CD4-positive, alpha-beta T cell treated with Interleukin-15 for 1 hour (primary cell): ENCODE measurements at places on chromosomes 7 and 10.

GRCh38 chr7:12314199-12314598 lies 89.5 kb downstream of the VWDE start:
- DNase-seq: no peak

- no peak for DNase-seq
Measured at GRCh38 chr10:89639326-89639725, 5.7 kb downstream of the PANK1 start.

DNA sequence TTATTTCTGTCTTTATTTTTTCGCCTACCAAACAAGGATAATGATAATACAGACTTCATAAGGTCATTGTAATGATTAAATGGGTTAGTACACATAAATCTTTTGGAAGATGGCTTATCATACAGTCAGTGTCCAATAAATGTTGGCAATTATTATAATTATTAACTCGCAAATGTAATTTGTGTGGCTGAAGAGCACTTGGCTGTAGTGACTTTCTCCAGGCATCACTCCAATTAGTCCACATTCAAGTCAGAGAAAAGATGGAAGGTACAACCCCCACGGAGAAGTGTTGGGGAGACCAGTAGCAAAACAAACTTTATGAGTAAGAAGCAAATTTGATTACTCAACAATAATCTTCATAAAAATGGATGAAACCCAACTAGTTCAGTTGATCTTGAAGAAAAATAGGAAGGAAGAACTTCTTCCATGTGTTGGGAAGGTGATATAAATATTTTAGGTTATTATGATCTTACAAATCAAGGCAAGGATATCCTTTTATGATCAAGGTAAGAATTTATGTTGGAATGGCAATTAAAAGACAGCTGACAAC lies 5.1 kb downstream of the AOAH start:
- no peak for DNase-seq

GRCh38 chr7:105224884-105225651 lies 163.7 kb downstream of the SRPK2 start:
- no peak for DNase-seq

- no peak for DNase-seq
Measured at GRCh38 chr10:31061941-31062340, 30.3 kb upstream of the ZNF438 start.

- no peak for DNase-seq
Measured at GRCh38 chr7:3266240-3266639, 34.8 kb upstream of the SDK1 start.

- DNase-seq: no peak
Measured at GRCh38 chr7:32070406-32071360, at the start of gene PDE1C. TSS of gene PDE1C (minus strand) at chr7:32070407.

- no peak for DNase-seq
Measured at GRCh38 chr7:80170445-80170844, 35.8 kb downstream of the GNAI1 start.

- DNase-seq: peak; percentile 49
Measured at GRCh38 chr10:109914966-109915365, 8.3 kb downstream of the XPNPEP1 start.

GRCh38 chr7:134891696-134892678 lies 94.3 kb upstream of the AGBL3 start:
- no peak for DNase-seq

- no peak for DNase-seq
Measured at GRCh38 chr7:137734221-137734620, 112.6 kb downstream of the DGKI start.

- no peak for DNase-seq
Measured at GRCh38 chr7:156608173-156608478, 32.4 kb upstream of the RNF32 start.

- no peak for DNase-seq
Measured at GRCh38 chr7:105715528-105715927, 134.2 kb upstream of the EFCAB10 start.

DNA sequence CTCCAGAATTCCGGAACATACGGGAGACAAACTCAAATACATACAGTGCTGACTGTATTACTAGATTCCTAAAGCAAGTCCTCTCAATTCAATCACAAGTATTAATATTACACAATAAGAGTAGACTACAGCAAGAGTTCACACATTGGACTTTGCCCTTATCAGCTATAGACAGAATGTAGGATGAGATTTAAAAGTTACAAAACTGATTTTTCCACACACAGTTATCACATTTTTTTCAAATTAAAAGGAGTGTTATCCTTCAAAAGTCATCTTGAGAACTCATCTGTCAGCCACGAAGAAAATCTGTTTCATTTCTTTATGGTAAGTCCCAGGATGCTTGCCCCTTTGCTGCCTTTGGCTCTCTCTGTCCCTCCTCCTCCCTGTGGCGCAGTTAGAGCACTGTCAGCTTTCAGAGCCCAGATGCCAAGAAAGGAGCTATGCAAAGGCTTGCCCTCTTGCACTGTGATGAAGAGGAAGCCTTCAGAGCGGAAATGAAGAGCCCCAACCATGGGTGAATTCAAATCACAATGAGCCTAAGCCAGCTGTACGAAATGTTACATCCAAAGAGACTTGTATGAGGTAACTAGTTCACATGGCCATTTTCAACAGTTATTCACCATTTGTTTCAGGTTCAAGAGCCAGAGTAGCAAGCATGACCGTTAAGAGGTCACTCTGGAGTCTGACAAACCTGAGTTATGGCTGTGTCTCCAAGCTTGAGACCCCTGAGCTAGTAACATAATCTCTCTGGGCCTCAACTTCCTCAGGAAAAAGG lies 10.7 kb downstream of the NCOA4 start:
- DNase-seq: peak; percentile 42

DNA sequence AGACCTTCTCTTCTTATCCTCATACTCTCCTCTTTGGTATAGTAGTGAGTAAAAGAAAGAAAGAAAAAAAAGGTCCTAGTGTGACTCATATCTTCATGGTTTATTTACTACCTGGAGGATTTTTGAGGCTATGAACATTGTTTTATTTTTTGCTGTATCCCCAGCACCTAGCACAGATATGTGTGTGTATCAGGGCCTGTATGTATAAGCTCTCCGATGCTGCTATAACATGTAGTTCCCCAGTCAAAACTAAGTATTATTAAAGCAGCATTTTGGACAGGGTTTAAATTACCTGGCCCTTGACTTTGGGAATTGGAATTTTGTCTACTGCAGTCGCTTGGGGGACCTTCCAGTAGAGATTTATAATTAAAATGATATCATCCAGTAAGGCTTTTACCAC lies 46.3 kb downstream of the PYROXD2 start:
- DNase-seq: no peak

DNA sequence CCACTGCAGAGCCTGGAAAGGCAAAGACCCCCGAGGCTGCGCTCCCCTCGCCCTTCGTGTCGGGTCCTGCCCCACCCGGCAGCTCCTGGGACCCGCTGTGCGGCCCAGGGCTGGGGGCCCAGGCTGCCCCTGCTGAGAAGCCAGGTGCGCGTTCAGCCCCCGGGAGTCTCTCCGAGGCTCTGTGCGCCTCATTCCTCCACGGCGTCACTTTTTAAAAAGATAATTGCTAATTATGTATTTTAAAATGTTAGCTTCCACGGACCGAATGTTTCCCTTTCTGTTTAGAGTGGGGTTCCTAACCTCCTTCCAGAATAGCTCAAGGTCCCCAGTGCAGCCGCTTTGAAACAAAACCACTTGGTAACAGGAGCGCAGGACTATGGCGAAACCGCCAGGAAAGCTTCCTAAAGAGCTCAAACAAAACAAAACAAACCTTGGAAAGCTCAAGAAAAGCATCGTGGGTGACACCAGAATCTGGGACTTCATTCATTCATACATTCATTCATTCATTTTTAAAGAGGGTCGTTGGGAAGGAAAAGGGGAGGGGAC lies 45.6 kb downstream of the PDIA4 start:
- no peak for DNase-seq
